ENCODE measurements at places on chromosomes 3 and 15.

DNA sequence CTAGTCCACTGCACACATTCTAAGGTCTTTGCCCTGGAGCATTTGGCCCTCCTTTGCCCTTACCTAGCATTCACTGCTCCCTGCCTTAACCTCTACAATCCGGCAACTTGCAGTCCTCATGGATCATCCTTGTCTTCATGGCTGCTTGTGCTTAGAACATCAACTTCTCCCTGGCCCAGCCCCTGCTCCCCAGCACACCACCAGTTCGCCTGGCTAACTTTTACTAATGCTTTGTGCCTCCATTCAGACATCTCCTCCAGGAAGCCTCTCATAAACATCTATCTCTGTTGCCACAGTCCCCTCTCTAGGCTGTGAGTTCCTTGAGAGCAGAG lies 57.1 kb downstream of the AAGAB start:
- DNase-seq: no peak

DNA sequence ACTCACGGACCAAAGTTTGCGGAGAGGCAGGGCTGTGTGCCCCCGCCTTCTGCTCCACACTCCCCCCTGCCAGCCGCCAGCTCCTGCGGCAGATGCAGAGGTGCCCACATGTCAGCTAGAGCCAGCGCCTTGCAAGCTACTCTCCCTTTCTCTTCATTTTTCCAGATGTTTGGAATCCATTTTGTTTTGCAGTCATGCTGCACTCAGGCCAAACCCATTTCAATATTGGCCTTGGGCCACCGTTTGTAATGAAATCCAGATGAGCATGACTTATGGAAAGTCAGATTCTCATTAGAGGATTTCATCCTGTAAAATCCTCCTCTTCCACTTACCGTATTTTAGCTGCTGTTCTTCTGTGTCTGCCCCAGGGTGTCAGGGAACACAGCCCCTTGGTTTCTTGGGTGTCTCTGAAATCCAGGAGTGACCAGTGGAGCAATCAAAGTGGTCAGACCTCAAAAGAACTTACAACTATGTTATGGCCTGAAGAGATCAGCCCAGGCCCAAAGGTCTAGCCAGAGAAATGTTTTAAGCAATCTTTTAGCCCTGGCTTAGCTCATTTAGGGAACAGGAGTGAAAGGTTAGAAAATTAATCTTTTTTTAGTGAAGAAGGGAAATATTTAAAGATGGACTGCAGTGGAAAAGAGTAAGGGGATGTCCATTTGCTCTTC lies 65.8 kb downstream of the AAGAB start:
- no peak for DNase-seq

- no peak for DNase-seq
These were observed 312.7 kb downstream of the ULK4 start for GRCh38 chr3:41649129-41649739.

DNA sequence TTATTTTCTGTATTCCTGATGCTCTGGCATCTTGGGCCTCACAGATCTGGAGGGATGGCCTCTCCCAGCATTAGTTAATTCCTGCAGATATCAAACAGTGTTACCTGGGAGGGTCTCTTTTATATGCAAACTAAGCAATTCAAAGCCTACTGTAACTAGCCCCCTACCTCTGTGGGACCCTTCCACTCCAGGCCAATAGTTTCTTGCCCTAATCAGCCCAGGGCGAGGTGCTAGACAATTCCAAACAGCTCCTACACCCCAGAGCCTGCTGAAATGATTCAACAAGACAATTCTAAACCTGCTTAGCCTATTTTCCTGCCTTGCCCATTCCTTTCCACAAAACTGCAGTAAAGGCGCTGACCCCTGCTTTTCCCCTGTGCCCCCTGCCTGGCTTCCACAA lies 106.6 kb upstream of the IGSF10 start:
- no peak for DNase-seq

DNA sequence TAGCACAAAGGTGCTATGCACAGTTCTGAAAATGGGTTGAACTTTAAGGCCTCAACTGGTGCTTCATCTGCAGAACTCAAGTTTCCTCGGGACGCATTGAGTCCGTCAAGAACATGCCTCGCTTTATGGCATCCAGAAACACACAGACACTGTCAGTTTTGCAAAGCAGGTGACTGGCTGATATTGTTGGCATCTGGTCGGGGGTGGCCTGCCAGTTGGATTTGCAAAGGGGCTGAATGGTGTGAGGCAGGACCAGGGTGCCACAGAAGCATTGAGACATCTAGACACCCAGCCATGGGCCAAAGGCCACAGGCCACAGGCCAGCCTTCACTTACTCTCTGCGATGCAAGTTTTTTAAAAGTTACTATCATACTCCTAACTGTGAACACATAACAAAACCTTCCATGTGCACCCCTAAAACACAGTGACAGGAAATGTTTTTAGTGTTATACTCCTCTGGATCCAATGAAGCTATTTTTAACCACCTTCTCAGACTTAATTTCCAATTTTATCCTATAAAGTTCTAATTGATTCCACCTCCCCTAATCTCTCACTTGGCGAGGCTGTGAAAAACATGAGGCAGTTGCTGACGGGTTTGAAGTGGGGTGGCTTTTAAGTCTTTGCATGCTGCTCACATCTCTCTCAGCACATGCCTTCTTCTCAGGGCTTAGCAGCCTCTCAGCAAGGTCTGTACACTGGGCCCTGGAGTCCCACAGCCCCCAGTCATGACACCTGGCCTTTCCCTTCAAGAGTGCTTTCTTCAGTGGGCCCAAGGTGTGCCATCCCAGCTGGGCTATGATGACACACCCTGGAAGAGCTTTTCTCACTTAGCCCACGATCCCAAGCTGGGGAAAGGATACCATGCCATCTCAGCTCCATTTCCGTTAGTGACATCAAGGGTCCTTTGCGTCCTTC lies 38.5 kb upstream of the DUSP7 start:
- no peak for DNase-seq

- no peak for DNase-seq
These were observed 289.5 kb upstream of the ALCAM start for GRCh38 chr3:105077060-105077822.

- no peak for DNase-seq
These were observed 256.3 kb upstream of the CHRNA7 start for GRCh38 chr15:31774045-31774444.

GRCh38 chr3:133505813-133506212 lies 67.7 kb upstream of the CDV3 start:
- DNase-seq: no peak

DNA sequence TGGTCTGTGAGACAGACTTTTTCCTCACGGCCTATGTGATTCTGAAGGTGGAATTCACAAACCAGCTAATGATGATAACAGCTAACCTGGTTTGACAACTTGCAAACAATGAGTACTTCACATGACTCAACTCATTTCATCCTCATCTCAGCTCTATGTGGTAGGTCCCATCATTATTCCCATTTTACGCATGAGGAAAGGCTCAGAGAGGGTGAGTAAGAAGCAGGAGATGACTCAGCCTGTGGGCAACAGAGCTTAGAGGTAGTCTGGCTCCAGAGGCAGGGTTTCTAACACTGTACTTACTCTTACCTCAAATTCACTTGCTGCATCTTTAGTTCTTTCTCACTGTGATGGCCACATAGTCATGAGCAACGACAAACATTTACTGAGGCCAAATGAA lies 25.8 kb upstream of the PSMD6 start:
- no peak for DNase-seq

GRCh38 chr15:88845616-88846015 lies 42.4 kb downstream of the ACAN start:
- DNase-seq: no peak

GRCh38 chr3:124510290-124510689 lies 220.0 kb upstream of the UMPS start:
- DNase-seq: no peak

- DNase-seq: no peak
These were observed 514.2 kb upstream of the BCHE start for GRCh38 chr3:166351461-166351860.

DNA sequence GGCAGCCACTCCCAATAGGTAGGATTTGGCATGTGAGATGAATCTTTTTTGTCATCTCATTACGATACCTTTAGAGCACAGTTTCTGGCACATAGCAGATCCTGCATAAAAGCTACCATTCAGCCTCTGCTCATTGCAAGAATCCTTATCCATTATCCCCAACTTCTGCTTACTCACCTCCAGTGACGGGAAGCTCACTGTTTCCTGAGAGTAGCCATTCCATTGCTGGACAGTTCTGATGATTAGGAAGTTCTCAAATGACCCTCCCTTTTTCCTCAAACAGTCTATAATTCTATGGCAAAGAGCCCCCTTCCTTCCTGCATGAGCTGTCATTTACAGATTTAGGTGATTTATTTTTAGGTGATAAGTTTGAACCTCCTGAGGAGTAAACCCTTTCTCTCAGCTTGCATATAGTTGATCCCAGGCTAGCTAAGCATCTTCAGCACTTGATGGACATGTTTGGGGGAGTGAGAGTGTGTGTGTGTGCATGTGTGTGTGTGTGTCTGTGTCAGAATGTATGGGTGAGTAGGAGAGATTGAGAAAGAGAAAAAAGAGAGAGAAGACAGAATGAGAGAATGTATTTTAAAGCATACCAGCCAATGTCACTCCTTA lies 109.7 kb downstream of the LSM3 start:
- no peak for DNase-seq

GRCh38 chr15:70098153-70098460 lies 390 bp upstream of the TLE3 start:
- DNase-seq: no peak

DNA sequence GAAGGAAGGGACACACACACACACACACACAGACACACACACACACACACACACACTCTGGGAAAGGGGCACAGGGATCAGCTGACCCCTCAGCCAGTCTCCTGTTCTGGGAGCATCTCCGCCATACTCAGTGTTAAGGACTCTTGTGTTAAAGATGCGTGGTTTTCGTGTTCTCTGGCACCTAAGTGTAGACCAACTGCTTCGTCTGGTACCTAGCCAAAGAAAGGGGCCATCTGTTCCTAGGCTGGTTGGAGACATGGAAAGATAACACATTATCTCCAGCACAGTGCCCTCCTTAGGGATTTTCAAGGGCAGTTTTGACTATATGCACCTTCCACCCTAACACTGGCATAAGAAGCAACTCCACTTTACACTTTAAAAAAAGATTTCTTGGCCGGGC lies 65.1 kb downstream of the EPHB1 start:
- DNase-seq: no peak

- no peak for DNase-seq
These were observed 78.8 kb downstream of the MCF2L2 start for GRCh38 chr3:183349421-183350157.

DNA sequence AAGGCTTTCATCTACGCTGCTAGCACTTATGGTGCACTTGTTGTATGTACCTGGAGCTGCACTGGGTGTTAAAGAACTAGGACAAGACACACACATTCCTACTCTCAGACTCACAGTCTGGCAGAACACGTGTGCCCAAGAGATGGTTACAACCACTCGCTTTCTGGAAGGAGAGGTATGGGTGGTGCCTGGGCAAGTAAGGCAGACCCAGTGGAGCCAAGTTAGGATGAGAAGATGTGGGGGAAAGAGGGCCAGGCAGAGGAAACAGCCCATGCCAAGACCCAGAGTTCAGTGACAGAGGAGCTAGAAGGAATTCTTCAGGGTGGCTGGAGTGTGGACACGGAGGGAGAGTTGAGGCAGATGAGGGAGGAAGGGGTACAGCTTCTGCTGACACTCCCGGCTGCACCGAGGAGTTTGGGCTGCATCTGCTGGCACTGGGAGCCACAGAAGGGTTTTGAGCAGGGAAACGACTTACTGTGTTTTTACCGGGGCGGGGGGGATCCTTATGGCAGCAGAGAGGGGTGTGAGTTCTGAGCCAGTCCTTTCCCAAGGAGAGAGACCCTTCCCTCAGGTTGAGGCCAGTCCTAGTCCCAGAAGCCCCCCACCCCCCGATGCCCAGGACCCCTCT lies 59.0 kb downstream of the GRIP2 start:
- no peak for DNase-seq

DNA sequence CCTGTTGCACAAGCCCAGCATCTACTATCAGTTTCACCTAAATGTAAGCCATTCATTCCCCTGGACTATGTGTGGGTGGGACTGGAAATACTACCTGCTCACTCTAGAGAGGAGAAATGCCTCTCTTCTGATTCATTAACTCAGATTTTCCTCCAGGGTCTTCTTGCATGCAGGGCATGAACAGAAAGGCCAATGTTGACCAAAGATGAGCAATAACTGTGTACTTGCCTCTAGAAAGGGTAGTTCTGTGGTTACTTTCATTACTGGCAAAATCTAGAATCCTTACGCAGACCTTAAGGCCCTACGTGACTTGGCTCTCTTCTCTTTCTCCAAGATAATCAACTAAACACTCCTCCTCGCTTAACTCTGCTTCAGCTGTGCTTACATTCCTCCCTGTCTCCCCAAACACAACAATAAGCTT lies 81.4 kb upstream of the PSMD6 start:
- no peak for DNase-seq

- DNase-seq: no peak
These were observed 140.4 kb downstream of the ANO10 start for GRCh38 chr3:43481375-43481774.

- DNase-seq: no peak
These were observed 121.9 kb upstream of the ARHGEF3 start for GRCh38 chr3:56923526-56924224.

DNA sequence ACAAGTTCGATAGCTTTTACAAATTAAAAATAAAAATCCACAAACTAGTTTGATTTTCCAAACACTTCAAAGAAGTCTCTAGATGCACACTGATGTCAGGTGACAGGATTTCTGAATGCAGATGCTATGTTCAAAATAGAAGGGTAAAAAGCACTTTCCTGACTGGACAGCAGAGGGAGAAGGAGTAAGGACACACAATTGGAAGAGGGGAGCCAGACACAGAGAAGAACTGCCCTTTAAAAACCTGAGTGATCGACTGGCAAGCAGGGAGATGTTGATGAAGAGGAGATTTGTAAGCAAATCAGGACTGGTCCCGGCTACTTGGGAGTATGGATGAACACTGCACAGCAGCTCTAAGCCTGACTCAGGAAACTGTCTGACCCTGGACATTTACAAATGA lies 612.8 kb downstream of the MAGI1 start:
- DNase-seq: no peak

DNA sequence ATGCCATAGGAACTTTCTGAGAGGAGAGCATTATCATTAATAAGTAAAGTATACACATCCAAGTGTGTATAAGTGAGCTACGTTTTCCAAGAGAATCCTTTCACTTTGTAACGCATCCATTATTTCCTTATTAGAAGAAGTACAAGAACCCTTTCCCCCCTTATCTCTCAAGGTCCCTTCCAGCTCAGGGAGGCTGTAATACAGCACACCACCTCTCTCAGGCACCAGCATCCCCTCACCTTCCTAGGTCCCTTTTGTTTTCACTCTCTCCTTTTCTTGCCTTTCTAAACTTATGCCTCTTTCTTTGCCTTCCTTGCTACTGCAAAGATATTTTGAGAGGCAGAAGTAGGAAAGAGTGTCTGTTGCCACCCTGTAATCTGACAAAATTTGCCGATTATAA lies 446.0 kb downstream of the GRM7 start:
- DNase-seq: no peak

Data from MV-4-11 (cell line).